ENCODE measurements at places on chromosomes 3 and 15. TPM values are rescaled to one million over a fixed set of nuclear protein-coding genes. Genes with fewer than 3 reads are reported as not detected.

- no peaks in the 10 kb centered on the region for H3K36me3 ChIP-seq
- peak overlapping the region; percentile 80 for H3K27ac ChIP-seq
- no peak overlapping the region for H3K4me3 ChIP-seq
- no peaks in the 10 kb centered on the region for H3K4me1 ChIP-seq
- H3K27me3 ChIP-seq = no peaks in the 10 kb centered on the region
- no peak for DNase-seq
Observed at GRCh38 chr3:45952456-45952855, 9.2 kb downstream of the CXCR6 start.

DNA sequence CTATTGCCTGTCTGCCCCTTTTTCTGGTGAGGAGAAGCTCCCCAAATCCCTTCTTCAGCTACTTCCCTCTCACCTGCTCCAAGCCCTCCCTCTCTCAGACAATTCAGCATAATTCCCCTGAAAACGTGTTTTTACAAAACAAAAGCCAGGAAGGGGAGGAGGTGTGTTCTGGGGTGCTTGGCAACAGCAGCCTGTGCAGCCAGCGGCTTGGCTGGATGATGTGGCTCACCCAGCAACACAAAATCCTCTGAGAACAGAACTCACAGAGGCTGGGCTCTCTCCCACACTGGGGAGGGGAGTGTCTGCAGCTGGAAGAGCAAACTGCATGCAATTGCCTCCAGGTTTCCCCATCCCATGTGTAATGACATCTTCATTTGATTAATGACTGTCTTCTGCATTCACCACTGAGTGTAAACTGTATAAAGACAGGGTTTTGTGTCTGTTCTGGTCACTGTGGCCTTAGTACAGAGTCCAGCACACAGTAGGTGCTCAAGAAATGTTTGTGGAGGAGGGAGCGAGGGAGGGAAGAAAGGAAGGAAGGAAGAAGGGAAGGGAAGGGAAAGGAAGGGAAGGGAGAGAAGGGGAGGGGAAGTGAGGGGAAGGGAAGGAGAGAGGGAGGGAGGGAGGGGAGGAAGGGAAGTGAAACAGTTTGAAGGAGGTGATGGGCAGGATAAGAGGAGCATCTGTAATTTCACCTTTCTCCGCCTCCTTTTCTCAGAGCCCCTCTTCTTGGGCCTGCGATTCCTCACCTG, 70.1 kb upstream of the GLCE start:
- H3K4me1 ChIP-seq = no peaks in the 10 kb centered on the region
- no peak overlapping the region for H3K4me3 ChIP-seq
- DNase-seq = no peak
- H3K27me3 ChIP-seq = no peaks in the 10 kb centered on the region
- no peak overlapping the region for H3K27ac ChIP-seq

DNA sequence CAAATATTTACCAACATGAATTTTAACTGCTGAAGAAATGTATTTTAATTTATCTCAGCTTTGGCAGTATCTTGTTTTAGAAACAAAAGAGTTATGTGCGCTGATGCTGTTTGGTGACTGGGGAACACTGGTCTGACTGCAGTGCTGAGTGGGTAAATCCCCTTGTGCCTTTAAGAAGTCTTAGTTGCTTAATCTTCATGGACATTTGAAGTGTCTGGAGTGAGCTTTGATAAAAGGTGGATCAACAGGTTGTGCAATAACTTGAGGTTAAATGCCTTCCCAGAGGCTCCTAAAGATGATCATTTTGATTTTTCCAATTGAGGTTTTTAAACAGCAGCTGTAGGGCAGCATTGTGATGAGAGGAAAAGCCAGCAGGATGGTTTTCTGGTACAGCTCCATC, 68.7 kb downstream of the TP63 start:
- H3K36me3 ChIP-seq = no peaks in the 10 kb centered on the region
- no peak for DNase-seq
- no peaks in the 10 kb centered on the region for H3K4me1 ChIP-seq
- H3K27me3 ChIP-seq = no peaks in the 10 kb centered on the region
- no peak overlapping the region for H3K27ac ChIP-seq
- no peak overlapping the region for H3K4me3 ChIP-seq

GRCh38 chr3:189586941-189587663, 44.1 kb upstream of the TP63 start:
- no peaks in the 10 kb centered on the region for H3K4me1 ChIP-seq
- H3K27me3 ChIP-seq = no peaks in the 10 kb centered on the region
- no peak overlapping the region for H3K27ac ChIP-seq
- DNase-seq = no peak
- no peaks in the 10 kb centered on the region for H3K36me3 ChIP-seq

GRCh38 chr3:188000361-188000861, 153.5 kb upstream of the LPP start:
- H3K36me3 ChIP-seq = no peaks in the 10 kb centered on the region
- DNase-seq = peak; percentile 85
- H3K4me3 ChIP-seq = no peak overlapping the region

GRCh38 chr15:24269923-24270322, 405.7 kb upstream of the NPAP1 start:
- H3K4me1 ChIP-seq = no peaks in the 10 kb centered on the region
- H3K36me3 ChIP-seq = no peaks in the 10 kb centered on the region
- DNase-seq = no peak
- H3K4me3 ChIP-seq = no peak overlapping the region
- no peak overlapping the region for H3K27ac ChIP-seq
- H3K27me3 ChIP-seq = no peaks in the 10 kb centered on the region

DNA sequence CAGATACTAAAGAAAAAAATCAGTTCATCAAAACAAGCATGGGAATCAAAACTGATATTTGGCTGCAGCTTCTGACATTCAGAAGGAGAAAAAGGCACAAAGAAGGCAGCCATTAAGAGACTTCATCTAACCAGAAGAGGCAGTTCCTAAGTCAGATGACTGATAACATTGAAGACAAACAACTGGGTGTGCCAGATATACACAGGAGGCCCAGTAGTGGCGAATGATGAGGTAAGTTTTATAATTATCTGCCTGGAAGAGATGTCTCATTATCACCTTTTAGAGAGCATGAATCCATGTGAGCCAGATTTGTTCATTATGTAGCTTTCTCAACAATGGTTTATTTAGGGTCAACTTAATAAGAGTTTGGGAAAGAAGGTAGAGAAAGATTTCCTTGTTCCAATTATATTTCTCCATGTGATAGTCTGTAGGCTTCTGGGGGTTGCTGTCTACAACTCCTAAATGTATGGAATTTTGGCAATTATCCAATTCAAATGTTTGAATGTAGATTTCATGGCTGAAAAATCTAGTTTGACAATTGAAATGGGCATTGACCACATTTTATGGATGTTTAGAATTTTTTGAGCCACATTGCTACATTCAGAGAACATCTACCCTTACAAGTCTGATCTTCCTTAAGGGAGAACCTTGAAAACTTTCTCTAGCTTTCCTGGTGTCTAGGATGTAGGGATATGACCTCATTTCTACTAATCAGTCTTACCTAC, 50.4 kb upstream of the RASGRF1 start:
- no peak overlapping the region for H3K4me3 ChIP-seq
- no peaks in the 10 kb centered on the region for H3K4me1 ChIP-seq
- DNase-seq = no peak
- no peaks in the 10 kb centered on the region for H3K36me3 ChIP-seq
- no peak overlapping the region for H3K27ac ChIP-seq
- no peaks in the 10 kb centered on the region for H3K27me3 ChIP-seq

DNA sequence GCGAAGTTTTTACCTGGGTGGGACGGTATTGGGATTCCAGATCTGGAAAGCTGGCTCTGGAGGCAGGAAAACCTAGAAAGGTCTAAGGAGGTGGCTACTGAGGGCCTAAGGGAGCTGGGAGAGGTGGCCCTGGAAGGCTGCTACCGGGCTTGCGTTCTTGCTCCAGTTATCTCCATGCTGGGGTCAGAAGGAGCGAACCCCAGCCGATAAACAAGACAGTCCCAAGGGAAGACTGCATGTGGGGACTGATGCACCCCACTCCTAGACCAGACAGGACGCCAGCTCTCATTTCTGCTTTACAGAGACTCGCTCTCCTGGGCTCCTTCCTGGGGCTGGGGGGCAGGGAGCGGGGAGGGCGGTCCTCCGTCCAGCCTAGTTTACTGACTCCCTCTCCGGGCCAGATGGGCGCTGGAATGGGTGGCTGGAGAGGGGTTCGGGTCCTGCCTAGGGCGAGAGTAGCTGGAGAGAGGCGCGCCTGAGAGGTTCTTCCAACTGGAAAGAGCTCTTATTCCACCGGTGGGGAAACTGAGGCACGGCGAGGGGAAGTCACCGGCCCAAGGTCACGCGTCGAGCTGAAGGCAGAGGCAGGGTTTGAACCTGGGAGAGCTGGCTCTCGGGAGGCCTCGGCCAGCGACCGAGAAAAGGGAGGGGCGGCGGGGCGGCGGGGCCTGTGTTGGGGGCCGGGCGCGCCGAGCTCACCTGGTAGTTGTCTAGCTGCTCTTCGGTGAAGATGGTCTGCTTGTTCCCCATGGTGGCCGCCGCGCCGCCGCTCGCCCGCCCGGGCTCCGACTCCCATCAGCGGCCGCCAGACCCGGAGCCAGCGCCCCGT, 565 bp downstream of the CIB2 start:
- no peak for DNase-seq
- H3K4me3 ChIP-seq = peak overlapping the region; percentile 46
- no peaks in the 10 kb centered on the region for H3K27me3 ChIP-seq
- peaks cover 22% of the 10 kb centered on the region for H3K4me1 ChIP-seq

DNA sequence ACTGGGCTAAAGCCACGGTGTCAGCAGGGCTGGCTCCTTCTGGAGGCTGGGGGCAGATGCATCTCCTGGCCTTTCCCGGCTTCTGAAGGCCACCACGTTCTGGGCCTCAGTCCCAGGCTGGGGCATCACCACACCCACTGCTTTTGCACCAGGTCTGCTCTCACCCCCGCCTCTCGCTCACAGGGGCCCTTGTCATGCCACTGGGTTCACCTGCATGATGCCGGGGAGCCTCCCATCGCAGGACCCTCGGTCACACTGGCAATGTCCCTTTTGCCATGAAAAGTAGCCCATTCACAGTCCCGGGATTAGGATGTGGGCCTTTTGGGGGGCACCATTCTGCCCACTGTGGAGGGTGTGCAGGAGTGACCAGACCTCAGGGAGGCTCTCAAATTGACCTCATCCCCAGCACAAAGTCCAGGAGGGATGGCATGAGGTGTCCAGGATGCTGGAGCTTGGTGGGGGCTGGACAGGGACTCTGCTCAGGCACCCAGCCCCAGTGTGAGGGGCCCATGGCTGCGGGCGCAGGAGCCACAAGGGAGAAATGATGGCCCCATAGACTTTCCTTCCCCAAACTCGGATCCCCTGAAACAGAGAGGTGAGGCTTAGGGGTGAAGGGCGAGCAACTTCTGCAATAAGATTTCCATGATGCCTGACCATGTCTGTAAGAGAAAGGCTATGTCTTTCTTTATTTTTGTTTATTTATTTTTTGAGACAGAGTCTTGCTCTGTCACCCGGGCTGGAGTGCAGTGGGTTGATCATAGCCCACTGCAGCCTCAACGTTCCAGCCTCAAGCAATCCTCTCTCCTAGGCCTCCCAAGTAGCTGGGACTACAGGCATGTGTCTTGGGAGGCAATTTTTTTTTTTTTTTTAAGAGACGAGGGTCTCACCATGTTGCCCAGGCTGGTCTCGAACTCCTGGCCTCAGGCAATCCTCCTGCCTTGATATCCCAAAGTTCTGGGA, 189.1 kb downstream of the GOLGA6L6 start:
- H3K27me3 ChIP-seq = no peaks in the 10 kb centered on the region
- DNase-seq = peak; percentile 15
- no peaks in the 10 kb centered on the region for H3K36me3 ChIP-seq
- H3K4me1 ChIP-seq = peaks cover 4% of the 10 kb centered on the region

DNA sequence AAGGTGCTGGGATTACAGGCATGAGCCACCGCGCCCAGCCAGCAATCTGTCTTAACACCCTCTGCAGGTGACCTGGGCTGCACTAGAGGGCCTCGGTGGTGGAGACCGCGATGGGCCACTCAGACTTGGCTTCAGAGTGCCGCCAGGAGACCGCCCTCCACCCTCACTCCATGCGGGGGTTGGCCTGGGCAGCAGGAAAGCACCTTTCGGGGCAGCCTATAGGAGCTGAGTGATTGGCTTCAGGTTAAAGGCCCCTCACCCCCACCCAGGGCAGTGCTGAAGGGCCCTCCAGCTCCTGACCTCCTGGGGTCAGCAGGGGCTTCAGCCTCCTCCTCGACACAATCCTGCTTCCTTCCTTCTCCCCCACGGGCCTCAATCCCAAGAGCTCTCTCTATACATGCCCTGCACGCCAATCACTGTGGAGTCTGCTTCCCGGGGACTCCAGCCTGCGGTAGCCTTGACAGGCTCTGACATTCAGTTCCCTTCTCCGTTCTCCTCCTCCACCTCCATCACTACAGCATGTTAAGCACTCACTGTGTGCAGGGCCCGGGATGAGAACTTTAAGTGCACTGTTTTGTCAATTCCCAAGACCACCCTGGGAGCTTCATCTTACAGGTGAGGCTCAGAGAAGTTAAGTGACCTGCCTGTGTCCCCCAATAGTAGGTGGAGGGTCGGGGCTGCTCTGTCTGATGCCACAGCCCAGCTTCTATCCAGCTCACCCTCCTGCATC, 225.3 kb downstream of the XXYLT1 start:
- H3K4me1 ChIP-seq = no peaks in the 10 kb centered on the region
- H3K27me3 ChIP-seq = no peaks in the 10 kb centered on the region
- DNase-seq = peak; percentile 39
- H3K36me3 ChIP-seq = no peaks in the 10 kb centered on the region
- H3K4me3 ChIP-seq = no peak overlapping the region
- no peak overlapping the region for H3K27ac ChIP-seq

GRCh38 chr3:195240939-195241338, 30.0 kb downstream of the XXYLT1 start:
- no peak overlapping the region for H3K4me3 ChIP-seq
- H3K4me1 ChIP-seq = peaks cover 14% of the 10 kb centered on the region
- H3K36me3 ChIP-seq = no peaks in the 10 kb centered on the region

The ADGRG7 gene
- 111 TPM for total RNA-seq

The MRPL46 gene
- 15.6 TPM for total RNA-seq

The QRICH1 gene
- total RNA-seq = 113 TPM

The CLDN11 gene
- 5.8 TPM for total RNA-seq

The GUCA1C gene
- total RNA-seq = not detected
